Adrenal gland (tissue), 19 donors: ENCODE measurements at places on chromosomes 4 and X. TPM values are rescaled to one million over a fixed set of nuclear protein-coding genes. Genes with fewer than 3 reads are reported as not detected.

GRCh38 chr4:35644591-35644990, 599.7 kb downstream of the ARAP2 start:
- no peak for DNase-seq

DNA sequence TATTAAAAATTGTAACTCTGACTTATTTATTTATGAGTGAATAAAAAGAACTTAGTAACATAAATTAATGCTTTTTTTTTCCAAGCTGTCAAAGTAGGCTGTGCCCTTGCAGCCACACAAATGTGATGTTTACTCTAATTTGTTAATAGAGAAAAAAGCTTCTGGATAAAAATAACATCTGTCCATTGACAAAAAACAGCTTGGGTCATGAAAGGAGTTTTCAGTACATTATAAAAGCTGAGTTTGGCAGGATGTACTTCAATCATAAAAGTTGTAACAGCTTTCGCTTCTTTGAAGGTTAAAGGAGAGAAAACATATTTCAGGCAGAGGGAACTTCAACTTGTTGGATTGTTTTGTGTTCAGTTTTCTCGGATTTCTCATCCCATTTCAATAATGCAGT, 105.6 kb downstream of the SLC4A4 start:
- DNase-seq = no peak

DNA sequence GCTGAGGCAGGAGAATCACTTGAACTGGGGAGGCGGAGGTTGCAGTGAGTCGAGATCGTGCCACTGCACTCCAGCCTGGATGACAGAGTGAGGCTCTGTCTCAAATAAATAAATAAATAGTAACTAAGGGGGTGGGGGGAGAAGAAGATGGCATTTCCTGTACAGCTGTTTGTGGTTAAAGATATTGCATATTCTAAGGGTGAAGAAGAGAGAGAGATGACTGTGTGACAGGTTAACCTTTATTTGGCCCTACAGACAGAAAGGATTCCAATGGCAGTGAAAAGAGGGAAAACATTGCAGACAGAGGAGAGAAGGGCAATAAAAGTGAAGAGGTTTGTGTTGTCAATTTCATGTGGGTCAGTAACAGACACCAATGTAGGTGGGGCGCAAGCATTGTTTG, 9.4 kb downstream of the TASL start:
- no peak for DNase-seq

- no peak for DNase-seq
These were observed 5.9 kb upstream of the GRPEL1 start for GRCh38 chr4:7073526-7074390.

Gene TGIF2LX
- total RNA-seq = not detected

Gene FAM47B
- not detected for total RNA-seq

DNA sequence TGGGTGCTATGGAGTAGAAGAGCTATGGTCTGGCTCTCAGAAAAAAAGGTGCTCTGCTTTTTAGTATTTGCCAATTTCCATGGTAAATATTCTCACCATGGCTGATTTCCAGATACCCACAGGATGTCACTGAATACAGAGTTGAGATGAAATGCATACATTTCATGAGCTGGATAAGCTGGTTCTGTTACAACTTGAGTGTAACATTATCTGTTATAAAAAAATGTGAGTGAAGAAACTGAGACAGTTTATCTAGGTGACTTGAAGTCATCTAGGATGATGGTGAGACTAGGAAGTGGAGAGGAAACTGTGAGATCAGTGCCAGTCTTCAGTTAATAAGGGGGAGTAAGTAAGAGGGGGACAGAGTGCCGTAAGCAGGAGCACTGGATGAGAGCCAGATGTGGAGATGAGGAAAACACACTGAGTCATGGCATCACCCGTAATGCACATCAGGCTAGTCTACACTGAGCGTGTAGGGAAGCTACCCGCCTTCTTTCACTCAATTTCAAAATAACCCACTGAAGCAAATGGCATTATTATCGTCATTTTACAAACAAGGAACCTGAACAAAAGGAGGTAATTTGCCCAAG, 5.0 kb downstream of the HPSE start:
- DNase-seq = no peak

GRCh38 chr4:73415807-73416238, 11.7 kb downstream of the ALB start:
- no peak for DNase-seq

Gene CENPI
- total RNA-seq = 0.41 TPM

Gene NRK
- 43.6 TPM for total RNA-seq

DNA sequence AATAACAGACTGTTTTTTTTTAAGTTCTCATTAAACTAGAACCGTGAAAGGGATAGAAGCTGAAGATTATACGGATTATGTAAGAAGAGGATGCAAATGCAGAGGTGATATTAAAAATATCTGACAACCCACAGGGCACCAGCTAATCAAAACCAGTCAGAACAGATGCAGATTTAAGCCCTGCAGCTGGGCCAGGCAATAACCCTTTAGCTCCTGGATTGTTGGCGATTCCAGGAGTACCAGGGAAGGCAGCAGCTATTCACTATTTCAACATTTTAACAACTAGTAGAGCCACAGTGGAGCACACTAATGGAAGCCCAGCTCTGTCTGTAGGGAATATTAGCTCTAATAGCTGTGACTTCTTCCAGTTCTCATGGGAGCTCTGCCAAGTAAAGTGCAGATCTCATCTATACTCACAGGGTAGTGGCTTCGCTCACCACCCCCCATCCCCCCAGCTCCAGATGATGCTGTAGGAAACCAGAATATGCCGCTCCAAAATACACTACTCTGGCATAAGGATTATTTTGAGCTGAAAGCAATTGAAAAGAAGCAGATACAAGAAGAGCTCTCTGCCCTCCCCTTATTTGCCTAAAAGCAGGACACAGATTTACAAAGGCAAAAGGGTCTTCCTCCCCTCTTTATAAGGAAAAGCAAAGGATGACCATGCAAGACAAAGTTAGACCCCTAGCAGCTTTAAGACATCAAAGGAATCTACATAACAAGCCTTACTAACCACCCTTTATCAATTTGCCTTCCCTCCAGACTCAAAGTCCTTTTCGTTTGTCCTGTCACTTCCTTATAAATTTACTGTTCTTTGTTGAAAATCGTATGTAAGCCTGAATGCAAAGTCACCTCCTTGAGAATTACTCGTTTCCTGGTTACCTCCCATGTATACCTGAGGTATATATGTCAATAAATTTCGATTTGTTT, 13.7 kb downstream of the SCD5 start:
- DNase-seq = no peak

- no peak for DNase-seq
These were observed 47.0 kb downstream of the KLHL15 start for GRCh38 chrX:23980011-23980441.

Gene GASK1B
- total RNA-seq = 194 TPM

Gene USP17L15
- total RNA-seq = not detected

Gene PHKA2
- 28.4 TPM for total RNA-seq

Gene AWAT1
- total RNA-seq = not detected

- no peak for DNase-seq
These were observed 316.2 kb downstream of the GPAT3 start for GRCh38 chr4:83852085-83852451.

DNA sequence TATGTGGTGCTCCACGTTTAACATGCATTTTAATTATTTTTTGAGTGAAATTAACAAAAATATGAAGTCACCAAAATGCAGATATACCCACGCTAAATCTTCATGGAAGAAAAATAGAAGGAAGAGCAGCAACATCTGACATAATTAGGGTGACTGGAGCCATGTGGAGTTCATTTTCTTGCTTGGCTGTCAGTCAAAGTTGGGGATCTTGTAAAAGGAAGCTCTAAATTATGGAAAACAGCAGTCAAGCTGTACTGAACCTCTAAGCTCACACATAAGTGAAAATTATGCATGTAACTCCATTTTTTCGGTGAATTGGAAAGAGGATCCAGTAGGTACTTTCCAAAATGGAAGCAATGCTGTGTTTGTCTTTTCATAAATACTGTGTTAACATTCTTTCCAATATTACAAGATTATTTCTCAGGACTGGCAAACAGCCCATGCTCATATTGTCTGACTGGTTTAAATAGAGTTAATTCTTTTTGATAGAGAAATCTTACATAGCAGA, 9.7 kb upstream of the PDGFC start:
- no peak for DNase-seq

DNA sequence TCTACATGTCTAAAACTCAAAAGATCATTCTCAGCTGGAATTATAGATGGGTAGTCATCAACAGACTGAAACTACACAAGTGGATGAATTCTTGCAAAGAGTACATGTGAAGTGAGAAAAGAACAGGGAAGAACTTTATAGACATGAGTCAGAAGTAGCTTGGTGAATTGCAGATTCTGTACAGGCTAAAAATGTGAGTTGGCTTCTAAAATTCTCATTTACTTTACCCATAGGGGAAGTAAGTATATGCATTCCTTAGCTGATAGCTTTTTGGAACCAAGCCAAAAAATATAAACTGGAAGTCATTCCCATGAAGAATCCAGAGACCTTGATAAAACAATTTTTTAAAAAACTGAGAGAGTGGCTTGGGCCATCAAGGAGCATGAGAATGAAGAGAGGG, 584.2 kb upstream of the FTHL17 start:
- no peak for DNase-seq

- no peak for DNase-seq
These were observed 225.6 kb downstream of the ARHGAP10 start for GRCh38 chr4:147957446-147957845.

DNA sequence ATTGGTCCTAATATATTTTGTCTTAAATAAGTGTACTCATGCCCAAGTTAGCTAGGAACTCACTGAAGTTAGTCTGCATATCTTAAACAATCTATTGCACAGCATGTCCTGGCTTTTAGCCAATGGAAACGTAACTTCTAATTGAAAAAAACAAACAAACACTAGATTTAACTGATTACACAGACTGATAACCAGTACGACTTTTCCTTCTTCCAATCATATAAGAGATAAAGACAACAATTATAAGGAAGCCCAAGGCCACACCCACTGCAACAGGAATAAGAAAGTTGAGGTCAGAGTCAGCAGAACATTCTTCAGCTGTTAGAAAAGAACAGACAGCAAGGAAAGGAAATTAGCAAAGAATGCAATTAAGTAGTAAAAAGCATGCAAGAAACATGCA, 40.8 kb downstream of the LAMP2 start:
- peak; percentile 2 for DNase-seq

GRCh38 chr4:168408620-168409019, 71.7 kb downstream of the DDX60L start:
- DNase-seq = peak; percentile 67

GRCh38 chrX:54043056-54043455, 1.2 kb downstream of the PHF8 start:
- DNase-seq = no peak

Gene PDLIM3
- total RNA-seq = 5.7 TPM

GRCh38 chrX:37752936-37753335, 26.9 kb upstream of the CYBB start:
- DNase-seq = no peak

GRCh38 chr4:82761229-82761628, 37.4 kb downstream of the SCD5 start:
- no peak for DNase-seq

Gene CYBB
- total RNA-seq = 99.2 TPM

GRCh38 chr4:147354237-147354636, 126.7 kb upstream of the EDNRA start:
- DNase-seq = no peak

Gene DGAT2L6
- total RNA-seq = not detected

DNA sequence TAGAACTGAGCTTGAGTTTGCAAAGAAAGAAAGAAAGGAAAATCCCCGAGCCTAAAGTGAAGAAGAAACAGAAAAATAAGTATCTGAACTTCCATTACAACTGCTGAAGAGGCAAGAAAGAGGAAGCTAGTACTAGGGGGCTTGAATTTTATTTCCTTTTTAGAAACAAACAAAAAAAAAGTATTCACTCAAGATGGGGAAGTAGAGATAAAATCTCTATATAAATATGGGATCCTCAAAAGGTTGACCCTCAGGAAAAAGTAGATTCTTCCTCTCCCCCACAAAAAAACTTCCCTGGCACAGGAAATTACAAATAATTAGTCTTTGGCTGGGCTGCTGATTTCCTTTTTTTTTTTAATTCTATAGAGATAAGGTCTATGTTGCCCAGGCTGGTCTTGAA, 16.0 kb downstream of the LRBA start:
- no peak for DNase-seq

Gene STK26
- total RNA-seq = 1.7 TPM

Gene DBET
- not detected for total RNA-seq

DNA sequence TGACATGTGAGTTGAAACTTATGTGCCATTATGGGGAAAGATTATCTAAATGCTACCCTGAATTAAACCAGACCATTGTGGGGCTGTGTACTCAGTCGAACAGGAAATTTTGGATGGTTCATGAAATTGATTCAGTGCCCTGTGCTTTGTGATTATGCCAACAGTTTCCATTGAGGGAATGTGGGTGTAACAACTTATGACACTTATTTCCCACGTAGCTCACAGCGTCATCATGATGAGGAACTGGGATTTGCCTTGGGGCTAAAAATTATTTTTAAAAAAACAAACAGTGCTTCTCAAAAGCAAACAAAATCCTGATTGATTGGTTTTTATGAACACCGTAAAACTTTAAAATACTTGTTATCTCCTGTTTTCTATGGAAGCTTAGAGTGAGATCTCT, 8.3 kb upstream of the CLTRN start:
- no peak for DNase-seq

Gene PAGE2
- not detected for total RNA-seq

DNA sequence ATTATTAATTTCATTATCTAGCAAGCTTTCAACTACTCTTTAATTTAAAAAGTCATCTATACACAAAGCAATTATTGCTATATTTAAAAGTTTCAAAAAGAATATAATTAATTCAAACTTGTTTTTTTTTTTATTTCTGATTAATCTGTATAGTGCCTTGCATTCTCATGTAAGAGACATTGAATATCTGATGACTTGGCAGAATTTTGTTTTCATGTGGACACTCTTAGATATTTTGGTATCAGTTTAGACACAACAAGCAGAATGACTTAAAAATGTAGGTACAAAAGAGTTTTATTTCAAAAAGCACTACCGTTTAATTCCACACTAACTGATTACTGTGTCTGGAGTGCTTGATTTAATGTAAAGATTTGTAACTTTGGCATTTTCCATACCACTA, 1129.6 kb downstream of the PDHA2 start:
- no peak for DNase-seq

Gene CLTRN
- total RNA-seq = 1.6 TPM

GRCh38 chr4:148676344-148676743, 234.1 kb upstream of the NR3C2 start:
- no peak for DNase-seq

Gene FAM47A
- not detected for total RNA-seq

- no peak for DNase-seq
These were observed 81.9 kb downstream of the ATP11C start for GRCh38 chrX:139850968-139851367.

GRCh38 chr4:111120191-111120590, 497.3 kb upstream of the PITX2 start:
- no peak for DNase-seq

GRCh38 chr4:168139336-168139735, 47.0 kb downstream of the ANXA10 start:
- no peak for DNase-seq

- DNase-seq = no peak
These were observed 358.9 kb downstream of the FBXO8 start for GRCh38 chr4:173924561-173924960.

DNA sequence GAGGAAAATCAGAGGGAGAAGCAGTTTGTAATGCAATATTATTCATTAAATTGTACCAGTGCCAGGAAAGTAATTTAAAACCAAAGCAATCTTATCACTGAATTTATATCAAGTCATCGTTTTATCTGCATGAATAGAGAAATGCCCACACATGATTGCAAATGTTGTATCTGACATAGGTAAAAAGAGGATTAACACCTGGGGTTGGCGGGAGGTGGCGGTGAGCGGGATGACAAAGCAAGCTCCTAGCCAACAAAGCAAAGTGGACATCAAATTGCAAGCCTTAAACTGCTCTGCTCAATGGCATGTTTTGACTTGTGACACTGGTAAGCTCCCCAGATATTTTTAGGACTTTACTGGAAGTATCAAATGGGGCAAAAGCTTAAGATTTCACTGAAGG, 16.4 kb downstream of the HPGD start:
- no peak for DNase-seq
